Daoy (cell line): ENCODE measurements at places on chromosomes 2 and 18. TPM values are rescaled to one million over a fixed set of nuclear protein-coding genes. Genes with fewer than 3 reads are reported as not detected.

UGGT1 gene
- total RNA-seq: 45.1 and 58.9 TPM in 2 replicates

C1QL2 gene
- total RNA-seq: not detected in 2 replicates

REG3A gene
- not detected in 2 replicates for total RNA-seq

- DNase-seq: no peak
Observed at GRCh38 chr2:186751790-186752189, 57.9 kb downstream of the FAM171B start.

GRCh38 chr2:172181840-172182239 is 79.1 kb upstream of the DLX2 start:
- peak; percentile 51 for DNase-seq

DNA sequence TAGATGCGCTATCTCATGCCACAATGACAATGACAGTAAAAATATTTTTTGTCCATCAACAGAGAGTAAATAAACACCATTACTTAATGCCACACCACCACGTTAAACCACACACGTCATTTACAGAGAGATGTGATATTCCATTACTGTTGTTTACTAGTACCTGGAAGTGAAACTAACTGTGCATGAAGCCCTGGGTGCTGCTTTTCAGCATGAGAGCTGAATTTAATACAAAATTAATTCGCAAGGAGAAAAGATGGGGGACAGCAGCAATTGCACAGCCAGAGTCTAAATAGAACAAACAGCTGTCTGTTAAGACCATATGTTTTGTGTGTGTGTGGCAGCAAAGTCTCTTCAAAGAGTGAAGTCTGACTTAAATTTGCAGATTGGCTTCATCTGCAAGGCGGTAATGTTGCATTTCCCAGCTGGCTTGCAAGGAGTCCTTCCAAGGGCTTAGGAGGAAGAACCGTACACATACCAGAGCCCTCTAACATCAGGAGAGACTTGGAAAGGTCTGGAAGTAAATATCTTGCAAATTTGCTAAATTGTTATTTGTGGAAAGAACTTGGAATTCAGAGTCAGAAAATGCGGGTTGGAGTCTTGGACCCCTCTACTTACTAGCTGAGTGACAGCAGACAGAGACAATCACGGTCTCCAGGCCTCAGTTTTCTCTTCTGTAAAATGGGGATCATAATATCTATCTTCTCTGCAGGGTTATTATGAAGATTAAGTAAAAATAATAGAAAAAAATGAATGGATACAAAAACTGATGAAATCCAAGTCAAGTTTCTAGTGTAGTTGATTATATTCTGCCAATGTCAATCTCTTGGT is 127.6 kb downstream of the ALPK2 start:
- no peak for DNase-seq
